ENCODE measurements at places on chromosomes 2 and 18.

- DNase-seq = no peak
These were observed 26.5 kb upstream of the PPP1CB start for GRCh38 chr2:28725021-28725711.

- no peak for DNase-seq
These were observed 154.7 kb downstream of the CHST9 start for GRCh38 chr18:27030421-27030820.

GRCh38 chr2:122186761-122187222 is 431.3 kb downstream of the TSN start:
- DNase-seq = no peak

DNA sequence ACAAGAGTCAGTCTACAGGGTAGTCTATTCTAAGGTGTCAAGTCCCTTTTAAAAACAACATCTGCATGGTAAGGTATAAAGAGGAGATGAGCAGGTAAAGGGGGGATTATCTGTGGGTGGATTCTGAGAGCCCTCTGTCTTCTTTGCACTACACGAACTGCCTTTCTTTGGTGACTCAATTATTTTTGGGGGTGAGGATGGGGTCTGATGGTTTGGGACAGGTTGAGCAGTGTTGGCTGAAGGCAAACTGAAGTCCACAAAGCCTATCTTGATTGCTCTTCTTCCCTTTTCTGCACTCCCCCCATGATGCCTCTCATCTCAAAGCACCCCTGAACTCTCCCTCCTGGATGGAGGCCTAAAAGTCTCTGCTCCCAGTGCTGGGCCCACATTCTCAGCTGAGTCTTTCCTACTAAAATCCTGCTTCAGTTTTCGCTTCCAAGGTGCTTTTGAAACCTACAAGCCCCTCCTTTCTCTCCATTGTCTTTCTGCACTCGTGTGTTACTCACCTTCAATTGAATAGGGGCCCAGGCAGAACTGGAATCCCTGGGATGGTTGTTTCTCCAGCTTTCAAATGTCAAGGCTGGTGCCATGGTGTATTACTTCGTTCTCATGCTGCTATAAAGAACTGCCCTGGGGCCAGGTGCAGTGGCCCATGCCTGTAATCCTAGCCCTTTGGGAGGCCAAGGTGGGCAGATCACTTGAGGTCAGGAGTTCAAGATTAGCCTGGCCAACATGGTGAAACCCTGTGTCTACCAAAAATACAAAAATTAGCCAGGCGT is 64.3 kb downstream of the PRKCE start:
- DNase-seq = no peak

GRCh38 chr18:11327391-11328009 is 178.1 kb upstream of the PIEZO2 start:
- DNase-seq = no peak

DNA sequence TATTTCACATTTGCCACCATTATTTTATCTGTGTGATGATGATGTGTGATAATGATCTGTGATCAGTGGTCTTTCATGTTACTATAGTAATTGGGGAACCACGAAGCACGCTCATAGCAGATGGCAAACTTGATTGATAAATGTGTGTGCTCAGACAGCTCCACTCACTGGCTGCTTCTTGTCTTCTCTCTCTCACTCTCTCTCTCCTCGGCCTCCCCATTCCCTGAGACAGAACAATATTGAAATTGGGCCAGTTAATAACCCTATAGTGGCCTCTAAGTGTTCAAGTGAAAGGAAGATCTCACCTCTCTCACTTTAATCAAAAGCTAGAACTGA is 60.7 kb upstream of the RAPGEF4 start:
- DNase-seq = no peak

DNA sequence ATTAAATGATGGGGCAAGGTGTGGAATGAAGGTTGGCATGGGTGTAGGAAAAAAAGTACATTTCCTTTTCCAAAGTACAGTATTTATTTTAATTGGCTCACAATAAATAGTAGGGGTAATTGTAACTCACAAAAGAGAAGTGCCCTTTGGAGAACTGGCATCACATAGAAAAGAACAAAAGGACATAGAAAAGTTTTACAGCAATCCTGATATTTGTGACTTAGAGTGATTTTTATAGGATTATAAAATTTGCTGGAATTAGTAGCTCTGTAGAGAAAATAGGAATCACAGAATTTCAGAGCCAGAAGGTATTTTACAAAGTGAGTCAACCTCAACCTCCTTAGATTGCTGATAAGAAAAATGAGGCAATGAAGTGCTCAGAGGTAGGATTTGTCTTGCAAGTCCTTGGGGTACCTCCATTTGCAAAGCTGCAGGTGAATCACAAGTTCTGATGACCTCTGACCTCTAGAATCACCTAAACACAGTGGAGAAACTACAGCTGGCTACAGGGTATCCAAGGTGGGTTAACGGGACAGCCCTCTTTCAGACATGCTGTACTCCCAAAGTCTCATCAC is 133.6 kb downstream of the SOCS6 start:
- no peak for DNase-seq

GRCh38 chr2:158953926-158954763 is 14.3 kb upstream of the TANC1 start:
- no peak for DNase-seq

GRCh38 chr18:78722929-78723710 is 256.5 kb upstream of the SALL3 start:
- no peak for DNase-seq

DNA sequence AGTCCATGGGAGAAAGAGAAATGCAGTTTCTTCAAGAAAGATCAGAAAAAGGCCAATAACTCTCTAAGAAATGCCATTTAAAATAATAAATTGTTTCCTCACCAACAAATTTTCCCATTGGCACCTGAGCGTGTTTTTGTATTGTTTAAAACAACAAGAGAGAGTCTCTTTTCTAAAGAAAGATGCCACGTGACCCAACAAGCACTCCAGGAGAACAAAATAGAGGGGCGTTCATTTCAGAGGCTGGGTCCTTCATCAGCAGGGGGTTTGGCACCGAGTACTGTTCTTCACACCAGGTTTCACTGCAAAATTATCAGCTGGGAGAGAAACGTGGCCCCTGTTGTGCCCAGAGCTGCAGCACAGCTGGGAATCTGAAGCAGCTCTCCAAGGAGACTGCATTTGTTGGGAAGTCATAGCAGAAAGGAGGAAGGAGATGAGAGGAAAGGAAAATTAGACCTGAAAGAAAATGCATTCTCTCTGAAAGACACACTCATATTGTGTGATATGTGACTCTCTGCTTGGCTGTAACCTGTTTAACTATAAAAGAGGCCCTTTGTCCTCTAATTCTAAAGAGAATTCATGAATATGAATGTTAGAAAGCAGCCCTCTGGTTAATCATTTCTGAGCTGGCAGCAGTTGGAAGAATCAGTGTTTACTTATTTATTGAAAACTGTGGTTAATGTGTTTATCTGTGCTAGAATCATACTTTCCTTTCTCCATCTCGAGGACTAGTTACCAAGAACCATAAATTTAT is 205.3 kb upstream of the CDH20 start:
- no peak for DNase-seq

GRCh38 chr2:219422952-219423534 is 4.9 kb downstream of the DES start:
- no peak for DNase-seq

DNA sequence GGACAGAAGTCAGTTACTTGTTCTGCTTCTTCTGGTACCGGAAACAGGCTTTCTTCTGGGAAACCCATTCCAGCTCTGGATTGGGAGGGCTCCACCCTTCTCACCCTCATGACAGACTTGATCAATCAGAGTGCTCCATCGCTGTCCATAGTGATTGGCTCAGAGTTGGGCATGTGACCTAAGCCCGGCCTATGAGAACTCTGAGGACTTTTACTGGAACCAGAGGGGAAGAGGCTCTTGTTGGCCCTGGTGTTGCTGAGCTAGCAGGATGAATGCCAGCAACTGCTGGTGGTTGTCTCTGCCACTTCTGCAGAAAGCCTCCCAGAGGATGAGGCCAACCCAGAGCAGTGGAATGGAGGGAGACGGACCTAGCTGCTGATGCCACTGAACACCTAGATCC is 33.3 kb downstream of the TMEM37 start:
- no peak for DNase-seq

- DNase-seq = no peak
These were observed 163.3 kb upstream of the SERPINE2 start for GRCh38 chr2:224202281-224202865.

- DNase-seq = no peak
These were observed 421.5 kb downstream of the ZNF521 start for GRCh38 chr18:24930478-24930877.

DNA sequence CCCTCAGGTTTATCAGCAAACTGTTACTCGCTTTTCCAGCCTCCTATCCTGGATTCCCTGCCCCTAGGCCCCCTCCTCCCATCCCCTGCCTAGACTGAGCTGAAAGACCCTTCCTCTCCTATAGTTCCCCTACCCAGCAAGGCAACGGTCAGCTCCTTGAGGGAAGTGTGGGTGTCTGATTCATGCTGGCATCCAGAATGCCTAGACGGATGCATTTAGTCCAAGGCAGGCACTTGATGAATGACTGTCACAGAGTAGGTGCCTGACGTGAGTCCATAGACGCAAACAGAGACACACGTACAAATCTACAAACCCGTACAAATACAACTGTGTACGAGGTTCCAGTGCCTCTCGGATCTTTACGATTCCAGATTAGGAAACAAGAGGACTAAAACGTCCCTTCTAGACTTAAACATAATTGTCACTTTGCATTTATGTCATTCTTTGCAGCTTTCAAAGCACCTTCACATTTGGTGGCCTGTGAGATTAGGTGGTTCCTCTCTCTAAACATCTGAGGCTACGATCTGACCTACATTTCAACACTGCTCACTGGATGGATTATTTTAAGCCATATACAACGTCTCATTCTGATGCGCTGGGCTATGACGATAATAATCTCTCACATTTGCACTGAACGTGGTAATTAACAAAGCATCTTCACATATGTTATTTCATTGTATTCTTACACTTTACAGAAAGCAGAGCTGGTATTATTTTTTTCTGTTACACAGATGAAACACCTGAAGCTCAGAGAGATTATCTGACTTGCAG is 36.7 kb downstream of the DNMT3A start:
- no peak for DNase-seq

GRCh38 chr2:63819765-63820717 is 21.7 kb upstream of the UGP2 start:
- no peak for DNase-seq

DNA sequence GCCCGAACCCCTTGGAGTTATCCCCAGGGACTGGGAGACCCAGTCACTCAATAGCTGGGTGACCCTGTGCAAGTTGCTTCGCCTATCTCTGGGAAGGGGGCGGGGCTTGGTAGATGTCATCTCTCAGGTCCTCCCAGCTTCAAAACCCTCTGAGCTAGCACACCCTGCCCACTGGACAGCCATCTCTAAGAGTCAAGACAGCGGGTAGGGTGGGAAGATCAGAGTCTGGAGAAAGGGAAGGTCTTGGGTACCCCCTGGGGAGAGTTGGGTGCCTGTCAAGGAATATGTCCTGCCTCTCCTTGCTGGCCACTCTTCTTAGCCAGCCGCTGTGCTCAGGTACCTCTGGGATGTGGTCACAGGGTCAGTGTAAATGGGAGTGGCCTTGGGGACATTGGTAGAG is 8.0 kb downstream of the GLI2 start:
- DNase-seq = no peak

GRCh38 chr2:99140056-99140859 is 1.2 kb upstream of the C2orf15 start:
- no peak for DNase-seq

DNA sequence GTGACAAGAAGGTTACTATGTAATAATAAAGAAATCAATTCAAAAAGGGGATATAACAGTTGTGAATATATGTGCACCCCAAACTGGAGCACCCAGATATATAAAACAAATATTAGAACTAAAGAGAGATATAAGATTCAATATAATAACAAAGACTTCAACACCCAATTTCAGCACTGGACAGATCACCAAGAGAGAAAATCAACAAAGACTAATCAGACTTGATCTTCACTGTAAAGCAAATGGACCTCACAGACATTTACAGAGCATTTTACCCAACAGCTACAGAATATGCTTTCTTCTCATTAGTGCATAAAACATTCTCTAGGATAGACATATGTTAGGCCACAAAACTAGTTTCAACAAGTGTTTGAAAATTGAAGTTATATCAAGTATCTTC is 287.7 kb downstream of the DSC3 start:
- no peak for DNase-seq

DNA sequence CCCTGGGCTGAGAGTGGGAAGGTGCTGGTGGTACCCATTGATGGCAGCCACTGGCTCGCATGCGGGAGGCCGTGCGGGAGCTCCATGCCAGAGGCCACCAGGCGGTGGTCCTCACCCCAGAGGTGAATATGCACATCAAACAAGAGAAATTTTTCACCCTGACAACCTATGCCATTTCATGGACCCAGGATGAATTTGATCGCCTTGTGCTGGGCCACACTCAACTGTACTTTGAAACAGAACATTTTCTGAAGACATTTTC is 12.9 kb upstream of the UGT1A1 start:
- DNase-seq = no peak

- no peak for DNase-seq
These were observed 30.2 kb upstream of the LRATD1 start for GRCh38 chr2:14602309-14602708.

DNA sequence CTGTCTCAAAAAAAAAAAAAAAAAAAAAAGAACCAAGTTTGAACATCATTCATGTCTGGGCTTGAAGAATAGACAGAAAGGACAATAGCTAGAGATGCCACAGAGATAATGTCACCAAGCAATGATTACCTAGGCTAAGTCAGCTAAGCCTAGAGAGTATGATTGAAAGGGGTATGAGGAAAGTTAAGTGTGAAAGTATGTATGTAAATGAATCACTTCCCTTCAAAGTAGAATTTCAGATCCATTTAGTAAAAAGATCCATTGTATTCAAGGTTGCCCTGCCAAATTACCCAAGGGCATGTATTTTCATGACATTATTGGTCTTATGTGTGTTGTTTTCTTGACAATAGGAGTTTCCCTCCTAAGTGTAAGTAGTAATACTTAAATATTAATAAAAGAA is 34.1 kb upstream of the SLC39A10 start:
- no peak for DNase-seq

- no peak for DNase-seq
These were observed 28.4 kb downstream of the SCYGR8 start for GRCh38 chr2:227774011-227774624.

DNA sequence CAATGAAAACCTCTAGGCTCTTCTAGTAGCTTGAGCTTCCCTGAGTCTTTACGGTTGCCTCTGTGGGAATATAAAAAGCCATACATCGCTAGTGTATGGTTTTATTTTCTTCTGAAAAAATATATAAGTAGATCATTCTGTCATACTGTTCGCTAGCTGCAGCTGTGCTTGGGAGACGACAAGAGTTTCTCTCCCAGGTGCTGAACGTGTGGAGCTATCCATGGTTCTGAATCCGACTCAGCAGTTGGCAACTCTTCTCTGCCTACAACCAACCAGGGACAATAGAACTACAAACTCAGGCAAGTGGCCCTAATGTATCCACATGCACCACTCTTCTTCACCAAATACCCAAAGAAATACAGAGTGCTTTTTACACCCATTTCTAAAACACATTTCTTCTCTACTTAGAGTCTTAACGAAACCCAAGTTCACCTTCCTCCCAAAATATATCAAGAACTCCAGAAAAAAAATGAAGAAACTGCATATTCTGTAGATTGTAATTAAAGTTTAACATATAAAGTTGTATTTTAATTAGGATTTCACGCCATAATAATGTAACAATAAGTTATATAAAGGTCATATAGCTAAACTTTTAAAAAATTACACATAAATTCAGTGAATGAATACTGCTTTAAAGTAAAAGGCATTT is 2.2 kb upstream of the KCNH7 start:
- DNase-seq = no peak

Measured in T-helper 17 cell (primary cell).